ENCODE measurements at places on chromosomes 3 and 15.

DNA sequence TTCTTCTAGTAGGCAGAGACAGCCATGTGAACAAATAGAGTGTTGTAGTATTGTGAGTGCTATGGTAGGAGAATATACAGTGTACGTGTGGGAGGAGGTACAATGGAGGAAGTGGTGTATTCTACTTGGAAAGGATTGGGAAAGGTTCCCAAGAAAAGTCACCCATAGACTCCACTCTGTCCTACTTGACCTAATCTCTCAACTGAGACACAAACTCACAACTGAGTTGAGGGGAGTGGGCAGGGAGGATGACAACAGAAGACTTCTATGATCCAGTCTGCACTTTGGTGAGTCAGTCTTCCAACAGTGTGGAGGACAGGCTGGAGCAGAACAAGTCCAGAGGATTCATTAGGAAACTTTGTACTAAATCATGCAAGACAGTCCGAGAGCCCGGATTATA is 28.8 kb upstream of the AQP9 start:
- DNase-seq: no peak

GRCh38 chr15:66285533-66286280 is 7.7 kb upstream of the DIS3L start:
- peak; percentile 28 for DNase-seq

GRCh38 chr3:186700267-186700666 is 16.9 kb upstream of the KNG1 start:
- peak; percentile 35 for DNase-seq

DNA sequence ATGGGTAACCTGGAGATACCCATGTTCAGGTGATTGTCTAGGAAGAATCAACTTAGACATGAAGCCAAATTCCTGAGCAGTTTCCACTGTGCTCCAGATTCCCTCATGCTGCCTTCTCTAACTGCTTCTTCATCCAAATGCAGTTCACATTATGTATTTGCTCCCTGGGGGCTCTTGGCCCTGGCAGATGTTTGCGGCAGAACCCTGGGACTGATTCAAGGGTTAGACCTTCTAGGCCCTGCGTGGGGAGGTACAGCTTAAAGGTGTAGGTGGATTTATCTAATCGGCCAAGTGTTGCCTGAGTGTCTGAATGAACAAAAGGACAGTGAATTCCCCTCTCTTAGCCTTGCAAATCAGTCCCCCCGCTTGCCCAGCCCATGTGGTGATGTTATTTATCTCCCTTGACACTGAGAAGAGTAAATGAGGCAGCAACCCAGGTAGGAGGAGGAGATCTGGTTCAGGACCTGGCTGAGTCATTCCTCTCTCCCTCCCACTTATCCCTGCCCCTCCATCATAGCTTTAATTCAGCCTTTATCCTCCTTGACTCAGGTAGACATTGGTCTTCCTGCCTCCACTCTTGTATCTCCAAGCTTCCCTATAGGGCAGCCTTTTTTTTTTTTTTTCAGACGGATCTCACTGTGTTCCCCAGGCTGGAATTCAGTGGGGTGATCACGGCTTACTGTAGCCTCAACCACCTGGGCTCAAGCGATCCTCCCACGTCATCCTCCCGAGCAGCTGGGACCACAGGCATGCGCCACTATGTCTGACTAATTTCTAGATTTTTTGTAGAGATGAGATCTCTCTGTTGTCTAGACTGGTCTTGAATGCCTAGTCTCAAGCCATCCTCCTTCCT is 54.8 kb downstream of the MAGEF1 start:
- peak; percentile 36 for DNase-seq

- DNase-seq: peak; percentile 72
These were observed 517 bp downstream of the FBN1 start for GRCh38 chr15:48644827-48645557.

GRCh38 chr3:192550356-192550755 is 177.0 kb downstream of the FGF12 start:
- DNase-seq: no peak

DNA sequence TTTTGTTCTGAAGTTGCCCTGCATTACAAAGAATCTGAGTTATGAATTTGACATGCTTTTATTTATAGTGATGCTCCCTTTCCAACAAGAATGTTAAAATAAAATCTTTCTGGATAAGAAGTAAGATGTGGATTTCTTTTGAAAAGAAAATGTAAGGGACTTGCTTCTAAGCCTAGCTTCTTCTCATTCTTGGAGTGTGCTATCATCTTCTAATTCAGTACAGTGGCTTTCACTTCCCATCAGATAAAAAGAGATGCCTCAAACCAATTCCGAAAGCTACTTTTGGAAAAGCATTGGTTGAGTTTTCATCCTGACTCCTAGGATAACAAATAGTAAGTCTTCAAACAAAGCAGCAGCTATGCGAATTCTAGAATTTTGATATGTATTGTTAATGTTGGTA is 197.0 kb upstream of the ZPLD1 start:
- DNase-seq: no peak

DNA sequence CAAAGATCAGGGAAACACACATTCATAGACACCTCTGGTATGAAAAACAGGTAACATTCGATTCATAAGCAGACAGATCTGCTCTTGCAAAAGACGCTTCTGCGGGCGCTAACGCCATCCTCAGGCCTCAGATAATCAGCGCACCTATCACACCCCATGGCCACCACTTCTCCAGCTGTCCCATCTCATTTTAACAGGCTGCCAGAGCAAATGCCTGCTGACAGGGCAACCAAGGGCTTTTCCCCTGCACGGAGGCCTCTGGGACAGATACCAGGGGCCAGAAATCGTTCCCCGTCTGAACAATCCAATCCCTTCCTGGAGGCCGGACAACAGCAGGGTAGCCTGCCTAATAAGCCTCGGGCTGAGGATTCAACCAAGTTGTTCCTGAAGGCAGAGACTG is 15.2 kb downstream of the ABCC5 start:
- no peak for DNase-seq

GRCh38 chr15:35818846-35819245 is 272.9 kb upstream of the DPH6 start:
- DNase-seq: no peak

Measured in cardiac fibroblast (primary cell).